ENCODE measurements at places on chromosomes 2 and 18.
A peak's percentile ranks its signal among the peaks of the same experiment; 100 is the strongest.

GRCh38 chr2:218648088-218648786, 11.2 kb downstream of the ZNF142 start:
- DNase-seq: peak; percentile 42

DNA sequence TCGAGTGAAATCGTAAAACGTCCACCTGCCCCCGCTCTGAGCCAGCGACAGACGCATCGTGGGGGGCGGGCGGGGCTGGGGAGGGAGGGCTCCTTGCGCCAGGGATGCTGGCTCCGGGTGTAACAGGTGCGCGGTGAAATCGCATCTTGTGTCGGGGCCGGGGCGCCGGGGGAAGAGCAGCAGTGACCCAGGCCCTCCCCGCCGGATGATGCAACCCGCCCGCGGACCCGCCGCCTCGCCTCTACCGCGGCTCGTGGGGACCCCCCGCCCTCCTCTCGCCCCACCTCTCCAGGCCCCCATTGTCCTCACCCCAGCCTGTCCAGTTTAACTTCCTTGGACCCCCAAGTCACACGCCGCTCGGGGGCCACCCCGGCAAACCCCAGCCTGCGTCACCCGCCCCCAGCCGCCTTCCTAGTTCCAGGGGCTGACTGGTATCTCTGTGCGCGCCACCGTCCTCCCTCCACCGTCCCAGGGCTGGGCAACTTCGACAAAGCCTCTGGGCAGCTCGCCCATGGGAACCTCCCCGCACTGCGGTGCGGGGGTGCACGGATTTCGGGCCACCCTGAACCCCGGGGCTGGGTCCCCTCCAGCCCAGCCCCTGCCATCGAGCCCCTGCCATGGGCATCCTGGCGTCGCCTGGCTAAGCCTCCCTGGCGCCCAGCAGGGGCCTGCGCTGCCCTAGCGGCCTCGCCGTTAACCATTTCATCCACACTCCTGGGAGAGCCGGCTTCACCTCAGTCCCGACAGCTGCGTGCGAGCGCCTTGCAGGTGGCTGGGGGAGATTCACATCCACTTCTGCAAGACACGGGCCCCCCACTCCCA, 799 bp upstream of the KIF1A start:
- DNase-seq: no peak

DNA sequence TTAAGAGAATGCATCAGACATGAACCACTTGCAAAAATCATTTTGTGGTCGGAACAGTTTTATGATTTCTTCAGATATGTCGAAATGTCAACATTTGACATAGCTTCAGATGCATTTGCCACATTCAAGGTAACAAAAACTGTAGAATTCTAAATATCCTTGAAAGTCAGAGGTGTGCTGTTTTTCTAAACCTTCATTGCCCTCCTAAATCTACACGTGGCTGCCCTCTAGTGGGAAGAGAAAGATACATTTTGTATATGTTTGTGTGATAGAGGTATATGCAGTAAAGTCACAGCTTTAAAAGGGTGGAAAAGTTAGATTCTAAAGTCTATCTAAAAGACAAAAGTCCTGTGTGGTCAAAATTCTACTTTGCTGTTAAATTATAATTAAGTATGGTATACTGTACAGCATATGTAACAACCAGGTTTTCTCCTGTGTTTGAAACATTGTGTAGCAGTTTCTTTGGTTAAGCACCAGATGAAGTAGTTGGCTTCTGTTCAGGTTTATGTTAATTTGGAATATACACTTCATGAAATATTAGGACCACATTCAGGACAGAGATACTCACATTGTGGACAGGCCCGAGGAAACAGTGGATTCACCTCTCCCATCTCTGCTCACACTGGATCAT, 65.9 kb upstream of the ITM2C start:
- DNase-seq: peak; percentile 24

DNA sequence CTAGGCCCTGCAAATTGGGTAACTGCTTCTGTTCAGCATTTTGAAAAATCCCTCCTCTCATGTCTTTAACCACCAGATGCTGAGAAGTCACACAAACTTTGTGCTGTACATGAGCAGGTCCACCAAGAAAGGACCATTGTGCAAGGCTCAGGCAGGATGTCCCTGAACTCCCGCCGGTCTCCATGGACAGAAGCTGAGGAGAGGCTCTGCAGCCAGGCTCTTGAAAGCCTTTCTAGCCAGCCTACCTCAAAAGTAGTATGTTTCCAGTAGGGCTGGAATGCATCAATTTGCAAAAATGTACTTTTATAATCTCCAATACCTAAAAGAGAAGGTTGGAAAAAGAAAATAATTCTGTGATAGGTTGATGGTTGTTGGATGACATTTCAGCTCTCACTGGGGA, 47.0 kb upstream of the SH3BP4 start:
- no peak for DNase-seq

DNA sequence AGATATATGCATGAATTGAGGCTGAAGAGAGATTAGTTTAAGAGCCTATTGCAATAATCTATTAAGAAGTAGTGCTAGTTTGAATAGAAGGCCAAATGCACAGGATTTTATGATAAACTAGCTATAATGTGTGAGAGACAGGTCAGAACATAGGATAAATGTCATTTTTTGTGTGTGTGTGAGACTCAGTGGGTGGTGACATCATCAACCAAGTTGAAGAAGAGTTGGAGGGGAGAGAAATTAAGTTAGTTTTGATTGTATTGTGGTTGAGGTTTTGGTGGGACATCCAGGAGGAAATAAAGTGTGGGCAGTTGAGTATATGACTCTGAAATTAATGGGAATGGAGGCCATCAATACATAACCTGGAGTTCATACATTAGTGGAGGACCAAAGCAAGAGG, 320.1 kb upstream of the CWC22 start:
- no peak for DNase-seq
